ENCODE measurements at places on chromosomes 4 and X.

- no peak for DNase-seq
Observed at GRCh38 chr4:90130076-90130475, 2.9 kb downstream of the CCSER1 start.

DNA sequence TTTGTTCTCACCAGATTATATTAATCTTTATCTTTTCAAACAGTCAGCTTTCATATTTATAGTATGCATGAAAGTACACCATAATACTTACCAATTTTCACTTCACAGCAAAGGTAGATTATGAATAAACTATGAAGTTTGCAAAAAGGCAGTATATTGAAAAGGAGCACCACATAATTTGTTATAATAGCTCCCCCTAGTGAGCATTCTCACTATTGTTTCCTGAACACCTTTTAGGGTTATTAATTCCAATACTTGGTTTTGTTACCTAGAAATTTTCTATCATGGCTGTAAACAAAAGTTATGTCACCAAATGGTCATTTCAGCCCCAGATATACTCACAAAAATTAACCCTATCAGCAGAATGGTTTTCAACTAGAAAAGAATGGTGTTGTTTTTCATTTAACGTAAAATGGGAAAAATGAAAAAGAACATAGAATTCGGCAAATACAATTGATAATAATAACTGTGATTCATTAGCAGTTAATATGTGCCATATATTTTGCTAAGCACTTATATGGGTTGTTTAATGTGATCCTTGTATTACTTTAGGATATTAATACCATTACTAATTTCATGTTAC, 30.2 kb upstream of the NKX6-1 start:
- DNase-seq, result peak; percentile 4

DNA sequence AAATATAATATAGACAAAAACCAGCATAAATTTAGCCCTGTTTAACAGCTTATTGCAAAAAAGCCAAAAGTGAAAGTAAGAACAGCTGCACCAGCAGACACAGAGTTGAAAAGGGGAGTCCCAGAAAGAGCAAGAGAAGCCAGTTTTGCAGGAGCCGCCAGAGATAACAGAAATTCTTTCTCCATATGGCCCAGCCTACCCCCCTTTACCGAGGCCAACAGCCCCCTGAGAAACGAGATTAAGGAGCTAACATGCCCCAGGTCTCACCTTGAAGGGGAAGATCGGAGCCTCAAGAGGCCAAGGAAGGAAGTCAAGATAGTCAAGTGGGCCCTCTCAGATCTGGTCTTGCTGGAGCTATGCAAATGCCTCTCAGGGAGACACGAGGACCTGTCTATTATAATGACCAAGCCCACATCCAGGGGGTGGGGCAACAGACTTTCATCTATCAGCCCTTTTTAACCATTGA, 4.8 kb downstream of the ACOX3 start:
- no peak for DNase-seq

DNA sequence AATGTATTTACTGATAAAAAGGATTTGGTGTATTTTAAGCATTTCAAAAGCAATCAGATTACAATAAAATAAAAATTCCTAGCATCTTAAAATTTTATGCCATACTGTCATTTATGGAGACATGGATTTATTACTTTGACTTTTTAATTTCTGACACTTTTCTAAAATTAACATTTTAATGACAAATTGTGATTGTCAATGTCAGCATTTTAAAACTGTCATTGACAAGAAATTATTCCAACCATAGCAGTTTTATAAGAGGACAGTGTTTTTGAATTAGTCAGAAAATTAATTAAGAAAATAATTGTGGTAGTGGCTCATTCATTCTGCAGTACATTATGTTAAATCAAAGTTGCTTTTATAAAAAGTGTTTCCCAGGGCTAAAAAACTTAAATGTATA, 1954.4 kb downstream of the ARAP2 start:
- DNase-seq, result no peak

DNA sequence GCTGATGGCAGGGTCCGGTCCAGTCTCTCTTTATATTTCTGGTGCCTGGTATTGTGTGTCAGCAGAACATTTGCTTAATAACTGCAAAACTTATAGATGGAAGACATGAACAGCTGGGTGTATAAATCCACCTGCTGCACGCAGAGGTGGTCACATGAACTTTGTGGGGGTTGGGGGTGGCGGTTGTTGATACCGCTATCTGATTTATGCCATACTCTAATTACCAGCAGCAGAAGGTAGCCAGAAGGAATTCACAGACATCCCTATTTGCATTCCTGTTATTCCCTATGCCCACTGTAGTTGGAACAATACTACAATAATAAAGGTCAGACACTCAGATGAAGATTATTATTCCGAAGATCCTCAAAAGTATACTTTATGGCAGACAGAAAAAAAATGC, 121.6 kb upstream of the PUDP start:
- DNase-seq, result no peak

GRCh38 chr4:165403637-165404036, 24.8 kb downstream of the CPE start:
- DNase-seq, result no peak

- peak; percentile 37 for DNase-seq
Observed at GRCh38 chr4:80072228-80072743, 743 bp downstream of the ANTXR2 start.

GRCh38 chr4:80070880-80071603, 2.0 kb downstream of the ANTXR2 start:
- DNase-seq, result no peak

- no peak for DNase-seq
Observed at GRCh38 chr4:152224223-152224622, 311.7 kb downstream of the FBXW7 start.

GRCh38 chr4:108135549-108136209, 33.1 kb downstream of the LEF1 start:
- no peak for DNase-seq

DNA sequence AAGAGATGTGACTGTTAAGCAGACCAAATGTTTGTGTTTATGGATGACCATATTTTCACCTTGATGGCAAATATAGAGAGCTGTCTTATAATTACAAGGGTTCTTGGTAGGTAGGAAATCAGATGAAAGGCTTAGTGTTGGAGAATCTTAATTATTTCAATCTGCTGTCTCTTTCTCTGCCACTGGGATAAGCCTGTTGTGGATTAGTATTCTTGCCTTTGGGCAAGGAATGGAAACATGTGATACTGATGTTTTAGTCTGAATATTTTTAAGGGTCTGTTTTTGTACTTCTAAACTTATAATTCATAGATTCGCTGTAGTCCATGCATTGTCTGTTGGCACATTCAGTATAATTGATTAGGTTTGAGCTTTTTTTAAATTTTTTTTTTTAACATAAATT, 23.7 kb upstream of the NUDT6 start:
- DNase-seq, result no peak

DNA sequence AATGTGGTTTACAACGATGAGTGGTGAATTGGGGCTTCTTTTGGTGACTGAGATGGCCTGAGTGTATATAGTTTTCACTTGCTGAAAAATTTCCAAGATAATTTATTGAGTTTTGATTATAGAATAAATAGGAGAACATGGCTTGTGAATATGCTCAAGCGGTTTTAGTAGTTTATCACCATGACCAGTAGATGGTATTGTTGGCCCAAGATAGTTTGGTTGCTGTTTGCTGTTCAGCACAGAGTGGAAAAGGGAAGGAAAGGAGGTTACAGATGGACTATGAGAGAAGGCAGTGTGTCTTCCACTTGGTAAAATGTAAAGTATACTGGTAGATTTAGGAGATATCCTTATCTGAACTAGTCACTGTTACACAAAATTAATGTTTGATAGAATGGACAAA, 55.8 kb upstream of the POU4F2 start:
- DNase-seq, result no peak

- DNase-seq, result no peak
Observed at GRCh38 chr4:4560642-4561041, 18.8 kb upstream of the STX18 start.

DNA sequence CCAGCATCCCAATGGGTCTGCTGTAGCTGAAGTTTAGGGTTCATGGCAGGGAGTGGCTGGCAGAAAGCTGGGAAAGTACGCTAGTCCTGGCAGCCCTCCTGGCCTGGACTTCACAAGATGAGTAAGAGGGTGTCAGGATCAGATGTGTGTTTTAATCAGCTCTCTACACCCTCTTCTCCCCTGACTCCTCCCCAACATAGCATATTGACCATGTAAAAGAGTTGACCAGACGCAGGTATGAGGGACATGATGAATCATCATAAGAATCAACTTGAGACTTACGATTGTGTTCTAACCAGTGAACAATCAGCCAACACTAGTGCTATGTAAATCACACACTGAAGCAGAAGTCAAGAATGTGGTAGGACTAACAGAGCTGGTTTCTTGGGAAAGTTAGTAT, 5.3 kb downstream of the SOWAHB start:
- no peak for DNase-seq

GRCh38 chr4:59195839-59196238, 2004.3 kb upstream of the ADGRL3 start:
- no peak for DNase-seq

- no peak for DNase-seq
Observed at GRCh38 chr4:53365121-53365485, 758 bp downstream of the SCFD2 start.

DNA sequence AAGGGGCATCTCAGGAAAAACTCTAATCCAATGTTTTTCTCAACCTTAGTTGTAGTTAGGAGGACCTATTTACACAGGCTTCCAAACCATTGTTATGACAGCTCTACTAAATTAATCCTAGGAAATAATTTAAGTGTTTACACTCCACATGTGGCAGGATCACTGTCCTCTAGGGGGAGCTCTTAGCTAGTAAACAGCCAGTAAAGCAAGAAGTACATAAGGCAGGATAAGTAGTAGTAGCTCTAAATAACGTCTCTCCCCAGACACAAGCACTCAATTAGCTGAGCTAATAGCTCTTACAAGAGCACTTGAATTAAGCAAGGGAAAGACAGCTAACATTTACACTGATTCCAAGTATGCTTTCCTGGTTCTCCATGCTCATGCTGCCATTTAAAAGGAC, 37.3 kb downstream of the NUDT11 start:
- no peak for DNase-seq

DNA sequence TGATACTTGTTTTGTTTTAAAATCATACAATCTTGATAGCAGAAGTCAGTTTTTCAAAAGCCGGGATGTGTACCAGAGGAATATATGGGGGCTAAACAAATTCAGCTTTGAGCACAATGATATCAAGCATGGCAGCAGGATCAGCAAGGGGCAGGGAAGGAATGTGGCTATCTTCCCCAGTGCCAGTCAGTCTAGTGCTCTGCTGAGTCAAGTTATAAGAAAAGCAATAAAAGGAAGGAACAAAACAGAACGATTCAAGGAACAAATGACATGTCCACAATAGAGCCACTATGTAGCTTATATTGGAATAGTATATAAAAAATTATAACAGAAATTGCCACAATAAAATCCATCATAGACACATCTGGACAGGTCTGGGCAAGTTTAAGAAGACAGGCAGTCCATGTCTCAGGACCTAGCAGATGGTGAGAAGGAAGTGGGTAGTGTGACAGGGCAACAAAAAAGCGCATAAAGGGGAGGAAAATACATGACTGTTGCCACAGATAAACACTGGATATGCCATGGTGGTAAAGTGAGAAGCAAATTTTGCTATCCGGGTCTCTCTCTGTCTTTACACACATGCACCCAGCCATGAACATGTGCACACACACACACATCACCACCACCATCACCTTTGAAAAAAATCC, 518.2 kb upstream of the HTR2C start:
- no peak for DNase-seq

- DNase-seq, result no peak
Observed at GRCh38 chr4:147219145-147219544, 261.8 kb upstream of the EDNRA start.

DNA sequence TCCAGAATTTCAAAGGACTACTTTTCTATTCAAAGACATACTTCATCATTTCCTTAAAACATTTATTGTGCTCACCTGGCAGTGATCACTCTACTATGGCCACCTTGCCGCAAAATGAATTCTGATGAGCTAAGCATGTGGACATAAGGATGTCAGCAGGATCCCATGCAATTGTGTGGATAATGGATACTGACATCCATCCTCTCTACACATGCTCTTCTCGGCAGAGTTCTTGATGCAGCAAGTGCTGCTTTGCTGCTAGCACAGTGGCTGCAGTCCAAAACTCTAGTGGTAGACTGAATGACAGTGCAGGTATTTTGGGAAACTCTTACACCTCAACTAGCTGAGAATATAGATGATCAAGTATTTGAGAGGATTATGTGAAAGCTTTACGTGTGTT, 168.0 kb downstream of the BANK1 start:
- DNase-seq, result no peak

DNA sequence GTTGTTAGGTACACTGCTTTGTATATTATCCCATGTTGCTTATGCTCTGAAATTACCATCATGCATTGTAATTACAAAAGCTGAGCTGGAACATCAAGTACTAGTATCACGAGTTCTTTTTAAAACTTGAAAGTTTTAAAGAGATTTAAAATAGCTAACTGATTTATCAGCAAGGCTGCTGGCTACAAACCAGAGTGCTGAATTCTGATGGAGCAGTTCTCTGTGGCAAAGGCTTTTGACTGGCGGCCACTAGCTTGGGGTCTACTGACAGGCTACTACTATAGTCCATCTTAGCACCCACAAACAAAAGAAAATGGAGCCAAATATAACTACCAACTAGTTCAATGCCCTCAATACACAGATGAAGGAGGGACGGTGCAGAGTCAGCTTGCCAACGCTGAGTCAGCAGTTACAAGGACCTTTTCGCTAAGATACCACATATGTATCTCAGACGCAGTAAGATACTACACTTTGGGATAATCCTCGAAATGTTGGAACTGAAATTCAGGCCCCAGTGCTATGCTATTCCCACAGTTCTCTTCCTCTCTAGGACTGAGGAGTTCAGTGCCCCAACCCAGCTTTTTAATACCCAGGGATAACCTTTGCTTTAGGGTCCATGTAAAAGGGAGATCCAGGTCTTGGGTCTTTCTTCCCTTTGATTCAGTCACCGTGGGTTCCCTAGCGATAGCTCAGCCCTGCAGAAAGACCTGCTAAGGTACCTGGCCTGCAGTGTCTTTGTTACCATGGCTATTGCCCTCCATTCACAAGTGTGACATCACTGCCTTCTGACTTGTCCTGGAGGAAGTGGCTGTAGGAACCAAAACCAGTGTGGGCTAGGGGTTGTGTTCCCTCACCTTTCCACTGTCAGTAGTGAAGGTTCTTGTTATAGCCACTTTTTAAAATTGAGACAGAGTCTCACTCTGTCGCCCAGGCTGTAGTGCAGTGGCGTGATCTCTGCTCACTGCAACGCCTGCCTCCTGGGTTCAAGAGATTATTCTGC, 22.8 kb downstream of the MFAP3L start:
- DNase-seq, result no peak

- no peak for DNase-seq
Observed at GRCh38 chr4:185987961-185988627, 80.9 kb upstream of the TLR3 start.

DNA sequence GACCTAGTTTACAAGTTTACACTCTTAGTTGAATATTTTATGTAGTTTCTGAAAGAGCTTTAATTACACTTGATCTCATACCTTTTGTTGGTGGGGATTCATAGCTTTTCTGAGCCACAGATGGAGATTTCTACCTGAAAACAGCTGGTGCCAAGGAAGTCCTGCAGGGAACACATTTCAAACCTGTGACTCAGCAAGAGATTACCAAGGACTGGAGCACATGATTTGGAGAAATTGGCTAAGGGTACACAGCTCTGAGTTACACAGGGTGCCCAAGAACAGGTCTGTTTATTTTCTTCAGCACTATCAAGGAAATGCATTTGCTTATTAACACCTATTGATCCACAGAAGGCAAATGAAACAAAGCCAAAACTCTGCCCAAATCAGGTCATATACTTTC, 691.5 kb downstream of the KCTD8 start:
- no peak for DNase-seq

Measured in left renal cortex interstitium (tissue), 4 donors.